Osteoblast (primary cell): ENCODE measurements at places on chromosomes 3 and 15. TPM values are rescaled to one million over a fixed set of nuclear protein-coding genes. Genes with fewer than 3 reads are reported as not detected.

- DNase-seq, result peak; percentile 61
Measured at GRCh38 chr3:69410301-69410700, 24.4 kb upstream of the FRMD4B start.

GRCh38 chr3:157418104-157418503 is 18.5 kb upstream of the PTX3 start:
- no peak for DNase-seq

- no peak for DNase-seq
Measured at GRCh38 chr15:101718896-101719295, 5.4 kb downstream of the TARS3 start.

- no peak for DNase-seq
Measured at GRCh38 chr3:128707928-128708494, 18.0 kb upstream of the RAB7A start.

- no peak for DNase-seq
Measured at GRCh38 chr15:81301815-81302399, 22.0 kb downstream of the STARD5 start.

GRCh38 chr3:17932136-17932771 is 189.8 kb upstream of the TBC1D5 start:
- DNase-seq, result no peak

DNA sequence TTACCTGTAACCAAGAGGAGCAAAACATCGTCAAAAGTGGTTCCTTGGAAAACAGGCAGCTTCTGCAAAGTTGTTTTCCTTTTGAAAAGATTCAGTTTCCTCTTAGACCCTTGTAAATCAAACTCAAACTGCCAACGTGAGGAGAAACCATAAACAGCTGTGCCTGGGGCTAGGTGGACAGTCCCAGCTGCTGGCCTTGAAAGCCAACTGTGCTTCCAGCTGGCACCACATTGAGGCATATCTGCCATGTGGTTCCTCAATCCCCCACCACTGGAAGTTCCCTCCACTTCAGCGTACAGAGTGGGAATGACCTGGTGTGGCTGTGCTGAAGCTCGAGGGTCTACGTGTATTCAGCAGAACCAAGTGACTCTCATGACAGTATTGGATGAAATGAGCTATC is 40.9 kb downstream of the HRH1 start:
- DNase-seq, result no peak

DNA sequence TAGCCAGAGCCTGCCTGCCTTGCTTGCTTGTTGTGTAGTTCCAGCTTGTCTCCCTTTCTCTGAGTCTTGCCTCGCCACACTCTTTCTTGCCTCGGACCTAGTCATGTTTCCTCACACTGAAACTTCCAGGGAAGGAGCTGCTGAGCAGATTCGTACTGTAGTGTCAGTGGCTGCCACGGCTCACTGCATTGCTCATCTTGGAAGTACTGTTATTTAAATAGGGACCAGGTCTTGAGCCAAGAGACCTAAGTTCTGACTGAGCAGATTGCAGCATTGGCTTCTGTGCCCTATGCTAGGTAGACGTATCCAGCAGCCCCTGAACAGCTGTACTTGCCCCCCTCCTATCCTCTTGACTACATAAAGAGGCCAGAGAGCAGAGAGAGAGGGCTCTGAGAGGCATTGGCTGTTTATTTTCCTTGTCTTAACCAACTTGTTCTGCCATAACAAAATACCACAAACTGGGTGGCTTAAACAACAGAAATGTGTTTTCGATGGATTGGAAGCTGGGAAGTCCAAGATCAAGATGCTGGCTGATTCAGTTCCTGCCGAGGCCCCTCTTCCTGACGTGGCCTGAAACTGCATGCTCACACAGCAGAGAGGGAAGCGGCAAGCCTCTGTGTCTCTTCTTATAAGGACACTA is 5.8 kb upstream of the RARRES1 start:
- no peak for DNase-seq

DNA sequence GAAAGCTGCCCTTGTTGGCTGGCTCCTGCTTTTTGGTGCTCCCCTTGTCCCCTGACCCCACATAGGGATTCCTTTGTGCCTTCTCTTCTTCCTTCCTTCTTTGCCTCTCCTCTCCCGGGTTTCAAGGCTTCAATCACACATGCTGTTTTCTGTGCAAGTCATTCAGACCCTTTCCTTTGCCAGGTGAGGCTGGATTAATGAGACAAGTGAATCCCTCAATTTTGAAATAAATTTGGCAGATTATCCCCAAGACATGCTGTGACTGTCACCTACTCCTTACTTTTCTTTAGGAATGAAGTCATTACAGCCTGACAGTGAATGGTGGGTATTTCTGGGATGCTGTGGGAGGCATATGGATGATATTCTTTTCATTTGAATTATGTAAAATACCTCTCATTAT is 259.0 kb upstream of the RGMA start:
- DNase-seq, result no peak

GRCh38 chr3:157815739-157816138 is 290.5 kb downstream of the SHOX2 start:
- no peak for DNase-seq

The LSMEM2 gene
- not detected in 2 replicates for total RNA-seq

The CEMIP gene
- 579 and 687 TPM in 2 replicates for total RNA-seq

The TCF12 gene
- total RNA-seq, result 82.2 and 86.5 TPM in 2 replicates

The RAD54L2 gene
- 22.7 and 23.2 TPM in 2 replicates for total RNA-seq
